ENCODE measurements at places on chromosomes 1 and 21.
A peak's percentile ranks its signal among the peaks of the same experiment; 100 is the strongest.

GRCh38 chr1:233031521-233031920, 81.1 kb downstream of the NTPCR start:
- DNase-seq, result no peak

- no peak for DNase-seq
Observed at GRCh38 chr21:16421007-16421406, 691.2 kb downstream of the USP25 start.

DNA sequence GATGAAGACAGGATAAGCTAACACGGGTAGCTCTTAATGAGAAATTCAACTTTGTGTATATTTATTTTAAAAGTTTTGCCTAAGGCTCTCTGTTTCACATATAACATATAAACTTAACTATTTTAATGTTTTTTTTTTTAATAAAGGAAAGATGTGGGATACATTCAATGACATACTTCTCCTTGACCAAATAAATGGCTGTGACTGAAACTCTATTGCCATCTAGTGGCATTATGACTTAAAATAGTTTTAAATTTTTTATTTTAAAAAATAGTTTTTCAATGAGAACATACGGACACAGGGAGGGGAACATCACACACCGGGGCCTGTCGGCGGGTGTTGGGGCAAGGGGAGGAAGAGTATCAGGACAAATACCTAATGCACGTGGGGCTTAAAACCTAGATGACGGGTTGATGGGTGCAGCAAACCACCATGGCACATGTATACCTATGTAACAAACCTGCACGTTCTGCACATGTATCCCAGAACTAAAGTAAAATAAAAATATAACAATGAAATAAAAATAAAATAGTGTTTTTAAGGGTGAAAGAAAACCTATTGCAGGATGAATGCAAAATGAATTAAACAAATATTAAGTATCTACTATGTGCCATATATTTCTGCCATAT, 83.4 kb downstream of the LYST start:
- peak; percentile 44 for DNase-seq

GRCh38 chr1:228305721-228306152, 97.9 kb downstream of the OBSCN start:
- no peak for DNase-seq

- DNase-seq, result no peak
Observed at GRCh38 chr1:229305392-229305791, 34.5 kb downstream of the RAB4A start.

GRCh38 chr1:228882041-228882770, 146.9 kb downstream of the RHOU start:
- no peak for DNase-seq

- no peak for DNase-seq
Observed at GRCh38 chr1:103949779-103950178, 200.1 kb downstream of the AMY1C start.

- DNase-seq, result no peak
Observed at GRCh38 chr1:17004466-17005364, 7.0 kb downstream of the ATP13A2 start.

DNA sequence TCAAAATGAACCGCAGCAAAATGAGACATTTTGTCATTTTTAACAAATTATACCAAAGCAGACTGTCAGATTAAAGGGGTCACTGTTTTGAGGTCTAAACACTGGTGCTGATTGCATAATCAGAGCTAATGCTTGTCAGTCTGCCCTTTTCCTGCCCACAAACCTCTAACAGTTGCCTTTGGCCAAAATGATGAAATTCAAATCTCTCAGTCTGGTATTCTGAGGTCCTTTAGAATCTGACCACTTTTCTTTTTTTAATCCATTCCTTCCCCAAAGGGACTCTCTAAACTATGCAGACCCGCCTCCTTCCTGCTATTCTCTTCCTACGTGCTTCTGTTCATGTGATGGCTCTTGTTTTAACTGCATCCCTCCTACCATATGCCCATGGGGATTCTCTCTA, 145.2 kb upstream of the SPATA6 start:
- no peak for DNase-seq

- no peak for DNase-seq
Observed at GRCh38 chr1:64124704-64125440, 78.6 kb upstream of the UBE2U start.

DNA sequence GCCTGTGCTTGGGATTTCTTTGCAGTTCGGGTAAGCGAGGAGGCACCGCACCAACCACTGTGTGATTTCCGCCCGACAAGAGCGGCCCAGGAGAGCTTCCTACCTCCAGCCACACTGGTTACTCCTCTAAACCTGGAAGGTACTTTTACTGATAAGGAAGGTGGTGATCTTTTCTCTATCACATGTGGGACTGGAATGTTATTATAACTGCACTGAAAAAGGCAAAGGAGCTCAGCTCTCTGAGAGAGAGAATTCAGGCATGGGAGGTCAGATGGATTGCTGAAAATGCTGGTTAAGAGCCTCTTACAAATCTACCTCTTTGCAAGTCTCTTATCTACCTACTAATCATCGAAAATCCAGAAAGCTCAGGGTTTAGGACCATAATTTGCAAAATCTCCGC, 7.7 kb upstream of the KCNE1 start:
- no peak for DNase-seq

DNA sequence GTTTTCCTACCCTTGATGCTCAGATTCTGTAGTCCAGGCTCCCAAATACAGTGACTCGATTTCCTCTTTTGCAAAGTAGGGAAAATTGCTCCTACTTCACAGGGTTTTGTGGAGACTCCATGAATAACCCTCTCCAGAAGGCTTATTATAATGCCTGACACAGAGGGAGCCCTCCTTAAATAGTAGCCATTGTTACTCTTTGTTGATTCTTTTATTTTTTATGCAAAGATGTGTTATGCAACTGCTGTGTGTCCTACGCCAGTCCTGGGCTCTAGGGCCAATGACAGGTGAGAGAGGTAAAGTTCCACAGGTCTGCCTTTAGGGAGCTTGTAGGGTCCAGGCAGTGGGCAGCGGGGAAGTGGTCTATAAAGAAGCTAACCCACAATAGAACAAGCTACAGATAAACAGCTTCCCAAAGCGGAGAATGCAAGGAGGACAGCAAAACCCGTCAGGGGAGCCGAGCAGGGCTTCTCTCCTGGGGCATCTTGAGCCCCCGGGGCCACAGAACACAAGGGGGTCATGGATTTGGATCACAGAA, 1.5 kb downstream of the AADACL3 start:
- DNase-seq, result no peak

- peak; percentile 8 for DNase-seq
Observed at GRCh38 chr1:239930686-239931262, 160.9 kb upstream of the FMN2 start.

DNA sequence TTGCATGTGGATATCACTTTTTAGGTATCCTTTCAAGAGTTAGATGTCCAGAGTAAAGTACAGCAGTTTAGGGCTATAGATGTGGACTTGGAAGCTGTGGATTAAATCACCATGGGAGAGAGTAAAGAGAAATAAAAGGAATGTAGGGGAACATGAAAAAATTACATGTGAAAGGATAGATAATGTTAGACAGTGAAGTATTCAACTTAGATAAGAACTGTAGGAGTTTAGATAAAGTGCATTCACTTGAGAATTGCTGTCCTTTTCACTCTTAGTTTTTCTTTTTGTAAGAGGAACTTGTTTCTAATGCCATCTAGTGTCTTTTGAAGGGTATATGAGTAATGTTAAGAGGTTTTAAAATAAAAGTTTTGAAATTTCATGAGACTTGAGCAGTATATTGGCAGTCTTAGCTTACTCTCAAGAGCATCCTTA, 40.1 kb downstream of the MAST2 start:
- peak; percentile 10 for DNase-seq

DNA sequence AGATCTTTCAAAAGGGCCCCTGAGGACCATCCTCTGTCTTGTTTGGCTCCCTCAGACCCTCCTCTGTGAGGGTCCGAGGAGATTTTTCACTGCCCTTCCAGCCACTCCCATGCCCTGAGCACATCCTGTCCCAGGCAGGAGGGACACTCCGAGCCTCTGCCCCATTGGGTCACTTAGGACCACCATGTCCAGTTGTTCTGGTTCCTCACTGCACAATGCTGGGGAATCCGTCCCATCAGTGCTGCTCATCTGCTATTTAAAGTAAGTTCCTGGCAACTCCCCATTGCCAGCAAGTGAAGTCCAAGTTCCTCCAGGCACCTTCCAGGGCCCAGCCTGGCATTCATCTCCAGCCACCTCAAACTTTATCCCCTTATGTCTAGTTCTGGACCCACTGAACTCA, 117.5 kb upstream of the GRIK3 start:
- no peak for DNase-seq

DNA sequence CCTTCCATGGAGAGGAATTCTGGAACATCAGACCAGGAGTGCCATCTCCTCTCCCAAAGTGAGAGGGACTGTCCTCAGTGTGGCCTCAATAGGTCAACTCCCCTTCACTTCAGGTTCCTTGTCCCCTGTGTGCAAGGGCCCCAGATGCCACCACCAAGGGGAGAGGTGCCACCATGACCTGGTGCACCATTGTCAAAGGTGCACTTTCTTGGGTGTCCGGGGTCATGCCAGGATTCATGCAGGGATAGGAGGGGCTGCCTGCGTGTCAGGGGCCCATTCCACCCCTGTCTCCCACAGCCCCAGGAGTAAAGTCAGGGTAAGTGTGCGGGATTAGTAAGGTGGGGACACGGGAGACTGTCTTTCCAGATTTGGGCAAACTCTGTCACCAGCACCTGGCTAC, 21.4 kb upstream of the EPHA2 start:
- DNase-seq, result no peak

GRCh38 chr1:99675292-99675691, 29.4 kb downstream of the PALMD start:
- DNase-seq, result no peak

DNA sequence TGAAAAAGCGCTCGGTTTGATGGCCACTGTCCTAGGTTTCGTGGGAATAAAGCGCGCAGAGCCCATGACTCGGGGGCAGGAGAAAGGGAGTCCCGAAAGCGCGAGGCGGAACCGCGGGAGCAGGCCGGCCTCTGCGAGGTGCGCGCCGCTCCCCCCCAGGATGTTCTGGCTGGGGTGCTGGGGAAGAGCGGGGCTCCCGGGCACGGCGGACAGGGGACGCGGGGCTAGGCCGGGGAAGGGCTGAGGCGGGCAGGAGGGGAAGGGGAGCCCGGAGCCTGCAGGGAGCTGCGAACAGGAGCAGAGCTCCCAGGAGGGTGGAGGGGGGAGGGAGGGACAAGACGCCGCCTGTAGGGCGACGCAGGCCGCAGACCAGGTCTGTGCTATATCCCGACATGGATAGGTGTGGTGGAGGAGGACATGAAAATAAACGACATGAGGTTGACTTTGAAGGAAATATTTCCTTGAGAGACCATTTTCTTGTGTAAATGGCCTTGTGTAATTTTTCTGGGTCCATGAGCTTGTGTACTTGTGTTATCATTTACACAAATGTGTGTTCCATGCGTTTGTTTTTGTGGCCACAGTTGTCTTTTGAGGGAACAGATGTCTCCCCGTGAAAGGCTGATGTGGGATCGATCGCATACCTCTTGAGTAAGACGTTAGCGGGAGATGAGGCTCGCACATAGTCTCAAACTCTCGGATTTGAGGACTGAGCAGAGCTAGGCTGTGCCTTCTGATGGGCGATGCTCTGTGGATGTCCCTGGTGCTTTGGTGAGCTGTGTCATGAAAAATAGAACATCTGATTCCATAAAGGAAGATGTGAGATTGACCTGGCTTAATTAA, 1.3 kb downstream of the PCNT start:
- DNase-seq, result peak; percentile 71

- DNase-seq, result peak; percentile 66
Observed at GRCh38 chr1:20787840-20788795, 1.0 kb upstream of the HP1BP3 start.

GRCh38 chr1:230913496-230913895, 45.2 kb upstream of the C1orf198 start:
- peak; percentile 35 for DNase-seq

- no peak for DNase-seq
Observed at GRCh38 chr1:152053375-152053774, 16.6 kb upstream of the S100A11 start.

GRCh38 chr1:85623061-85623471, 42.5 kb downstream of the CCN1 start:
- DNase-seq, result peak; percentile 68

- peak; percentile 29 for DNase-seq
Observed at GRCh38 chr1:201876148-201876818, 12.4 kb upstream of the SHISA4 start.

DNA sequence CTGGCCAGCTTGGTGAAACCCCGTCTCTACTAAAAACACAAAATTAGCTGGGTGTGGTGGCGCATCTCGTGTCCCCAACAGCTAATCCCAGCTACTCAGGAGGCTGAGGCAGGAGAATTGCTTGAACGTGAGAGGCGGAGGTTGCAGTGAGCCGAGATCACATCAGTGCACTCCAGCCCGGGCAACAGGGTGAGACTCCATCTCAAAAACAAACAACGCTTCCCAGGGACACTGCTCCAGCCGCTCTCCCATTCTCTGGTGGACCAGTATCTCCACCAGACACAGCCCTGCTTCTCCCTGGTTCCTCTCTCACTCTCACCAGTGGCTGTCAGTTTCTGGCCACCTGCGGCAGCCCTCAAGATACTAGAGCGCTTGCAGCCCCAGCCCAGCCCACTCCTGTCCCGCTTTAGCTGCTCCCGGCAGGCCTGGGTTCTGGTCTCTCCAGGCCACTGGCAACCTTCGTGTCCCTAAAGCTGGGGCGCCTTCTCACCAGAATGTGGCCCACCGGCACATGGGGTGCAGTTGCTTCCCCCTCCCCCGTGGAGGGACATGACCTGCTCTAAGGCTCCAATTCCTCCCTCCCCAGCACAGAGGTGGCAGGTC, 20.9 kb upstream of the LRRC47 start:
- DNase-seq, result no peak

- DNase-seq, result peak; percentile 54
Observed at GRCh38 chr21:26115305-26115704, 55.3 kb downstream of the APP start.

DNA sequence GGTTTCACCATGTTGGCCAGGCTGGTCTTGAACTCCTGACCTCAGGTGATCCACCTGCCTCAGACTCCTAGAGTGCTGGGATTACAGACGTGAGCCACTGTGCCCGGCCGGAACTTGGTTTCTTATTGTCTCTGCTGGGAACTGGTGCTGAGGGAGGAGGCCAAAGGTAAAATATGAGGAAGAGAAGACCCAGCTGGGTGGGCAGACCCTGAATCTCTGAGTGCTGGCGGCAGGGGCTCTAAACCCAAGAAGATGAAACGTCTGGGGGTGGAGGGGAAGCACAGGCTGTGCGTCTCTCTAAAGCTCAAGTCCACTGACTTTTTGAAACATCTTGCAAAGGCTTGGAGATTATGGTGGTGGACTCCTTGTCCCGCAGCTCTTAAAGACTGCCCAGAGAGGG, 82.0 kb upstream of the TLR5 start:
- no peak for DNase-seq

GRCh38 chr1:213103377-213104306, 52.6 kb downstream of the RPS6KC1 start:
- no peak for DNase-seq

Data from epithelial cell of esophagus (primary cell).